ENCODE measurements at places on chromosomes 2 and 18. TPM values are rescaled to one million over a fixed set of nuclear protein-coding genes. Genes with fewer than 3 reads are reported as not detected.

PRKAG3 gene
- not detected for total RNA-seq

KCNE4 gene
- 1.0 TPM for total RNA-seq

EFHD1 gene
- total RNA-seq: 33.1 TPM

FOXI3 gene
- 0.40 TPM for total RNA-seq

GATA6 gene
- total RNA-seq: 49.0 TPM

IL18R1 gene
- total RNA-seq: 0.91 TPM

TNS1 gene
- total RNA-seq: 238 TPM

SKOR2 gene
- not detected for total RNA-seq

RESP18 gene
- not detected for total RNA-seq

DLX2 gene
- not detected for total RNA-seq

ALKAL2 gene
- total RNA-seq: 2.6 TPM

ERBB4 gene
- total RNA-seq: 1.0 TPM

GALNT3 gene
- 69.9 TPM for total RNA-seq

FKBP1B gene
- 8.5 TPM for total RNA-seq

CHAC2 gene
- total RNA-seq: 1.4 TPM

Measured in prostate gland (tissue), 2 donors.